Activated effector memory CD4-positive, alpha-beta T cell treated with Interleukin-2 at 50 U/mL for 16 hours (primary cell): ENCODE measurements at places on chromosomes 1 and 21.
A peak's percentile ranks its signal among the peaks of the same experiment; 100 is the strongest.

- DNase-seq: no peak
These were observed 38.6 kb upstream of the ADAMTS1 start for GRCh38 chr21:26883768-26884167.

DNA sequence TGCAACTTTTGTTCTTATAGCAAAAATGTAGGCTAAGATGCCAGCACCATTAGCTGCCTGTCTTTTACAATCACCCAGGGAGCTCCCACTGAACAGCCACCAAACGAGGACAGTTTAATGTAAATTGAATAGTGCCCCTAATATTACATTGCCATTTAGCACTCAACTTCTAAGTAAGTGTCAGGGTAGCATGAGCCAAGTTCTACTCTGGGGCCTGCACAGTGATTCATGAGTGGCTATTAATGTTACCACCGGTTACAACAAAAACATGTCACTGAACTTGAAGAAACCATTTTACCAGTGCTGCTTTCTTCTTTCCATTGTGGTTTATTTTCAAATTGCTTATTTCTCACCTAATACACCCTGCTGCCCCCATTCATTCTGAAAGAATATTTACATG is 295.6 kb upstream of the RRP15 start:
- DNase-seq: no peak

DNA sequence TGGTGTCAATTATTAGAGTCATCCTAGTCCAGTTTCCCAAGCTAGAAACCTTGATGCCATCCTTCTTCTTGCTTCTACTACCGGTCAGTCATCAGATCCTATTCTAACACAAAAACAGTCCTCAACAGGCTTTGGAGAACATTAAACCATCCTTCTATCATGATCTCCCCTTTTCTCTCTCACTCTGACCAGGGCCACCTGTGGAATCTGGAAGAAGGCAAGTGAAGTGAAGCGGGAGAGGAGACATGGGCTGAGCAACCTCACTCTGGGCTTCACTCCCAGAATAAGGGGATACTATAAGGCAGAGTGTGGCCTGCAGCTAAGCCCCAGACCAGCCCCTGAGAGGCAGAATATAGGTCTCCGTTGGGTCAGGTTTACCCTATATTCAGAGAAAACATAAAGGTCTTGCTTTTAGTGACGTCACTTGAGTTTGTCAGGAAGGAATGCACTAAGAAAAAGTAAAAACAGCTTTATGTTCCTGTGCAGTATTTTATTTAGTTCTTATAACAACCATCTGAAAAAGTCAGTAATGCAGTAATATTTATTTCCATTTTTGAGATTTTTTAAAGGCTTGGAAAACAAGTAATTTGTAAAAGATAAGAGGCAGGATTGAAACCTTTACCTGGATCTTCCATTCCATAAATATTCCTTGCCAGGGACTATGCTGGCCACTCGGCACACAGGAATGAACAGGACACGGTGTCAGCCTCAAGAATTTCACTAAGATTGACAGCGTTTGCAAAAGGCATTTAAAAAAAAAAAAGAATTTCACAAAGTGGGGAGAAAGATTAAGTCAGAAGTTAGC is 61.3 kb downstream of the NFASC start:
- no peak for DNase-seq

- DNase-seq: no peak
These were observed 16.2 kb upstream of the TSNAX start for GRCh38 chr1:231512147-231512698.

- DNase-seq: no peak
These were observed 44.6 kb downstream of the NIBAN1 start for GRCh38 chr1:184929711-184930202.

GRCh38 chr1:227944931-227945890 is 2.5 kb downstream of the WNT9A start:
- DNase-seq: no peak

GRCh38 chr1:161287482-161288054 is 22.2 kb downstream of the MPZ start:
- DNase-seq: no peak

DNA sequence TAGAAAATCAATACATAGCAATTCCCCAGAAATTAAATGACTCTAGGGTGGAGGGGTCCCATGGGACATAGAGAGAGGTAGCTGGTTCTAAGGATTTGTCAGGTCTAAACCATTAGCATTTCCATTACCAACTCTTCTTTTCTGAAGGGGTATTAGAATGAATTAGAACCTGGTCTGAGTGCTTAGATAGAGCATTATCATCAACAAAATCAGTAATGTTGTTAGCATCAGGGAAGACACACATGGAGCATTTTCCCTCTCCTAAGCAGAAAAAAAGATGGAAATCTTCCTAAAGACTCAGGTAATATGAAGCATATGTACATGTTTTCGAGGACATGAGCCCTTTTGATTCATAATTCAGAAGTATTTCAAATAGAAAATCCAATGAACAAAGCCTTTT is 984.4 kb upstream of the NCAM2 start:
- no peak for DNase-seq

DNA sequence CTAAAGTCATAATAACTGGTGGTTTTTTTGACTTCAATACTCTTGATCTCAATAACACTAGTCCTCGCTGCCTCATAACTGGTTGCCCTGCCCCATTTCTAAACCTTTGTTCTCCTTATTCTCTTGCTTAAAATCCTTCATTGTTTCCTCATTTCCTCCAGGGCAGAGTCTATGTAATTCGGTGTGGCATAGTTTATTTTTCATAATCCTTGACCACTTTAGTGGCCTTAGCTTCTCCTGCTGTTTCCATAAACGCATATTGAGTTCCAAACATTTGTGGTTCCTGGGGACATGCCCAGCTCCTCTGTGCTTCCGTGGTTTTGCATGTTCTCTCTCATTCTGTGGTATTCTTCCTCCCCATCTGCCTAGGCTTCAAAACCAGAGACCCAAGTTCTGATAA is 19.0 kb upstream of the TLCD4 start:
- no peak for DNase-seq

DNA sequence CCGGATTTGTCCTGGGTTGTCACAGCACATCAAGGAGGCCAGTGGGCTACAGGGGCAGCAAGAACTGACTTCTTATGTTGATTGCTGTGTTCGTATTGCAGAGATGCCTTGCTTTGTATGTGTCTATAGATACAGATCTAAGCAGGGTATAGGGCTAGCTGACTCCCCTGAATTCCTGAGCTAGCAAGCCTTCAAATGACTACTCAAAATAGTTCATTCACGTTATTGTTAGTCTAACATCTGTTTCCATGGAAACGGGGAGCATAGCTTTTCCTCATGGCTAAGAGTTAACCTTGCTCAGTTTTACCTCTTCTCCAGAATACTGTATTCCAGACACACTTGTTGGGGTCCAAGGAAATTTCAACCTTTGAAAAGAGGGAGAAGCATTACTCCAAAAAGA is 24.1 kb downstream of the TRIM45 start:
- no peak for DNase-seq

- DNase-seq: no peak
These were observed 3.2 kb upstream of the IBA57 start for GRCh38 chr1:228162286-228163006.

DNA sequence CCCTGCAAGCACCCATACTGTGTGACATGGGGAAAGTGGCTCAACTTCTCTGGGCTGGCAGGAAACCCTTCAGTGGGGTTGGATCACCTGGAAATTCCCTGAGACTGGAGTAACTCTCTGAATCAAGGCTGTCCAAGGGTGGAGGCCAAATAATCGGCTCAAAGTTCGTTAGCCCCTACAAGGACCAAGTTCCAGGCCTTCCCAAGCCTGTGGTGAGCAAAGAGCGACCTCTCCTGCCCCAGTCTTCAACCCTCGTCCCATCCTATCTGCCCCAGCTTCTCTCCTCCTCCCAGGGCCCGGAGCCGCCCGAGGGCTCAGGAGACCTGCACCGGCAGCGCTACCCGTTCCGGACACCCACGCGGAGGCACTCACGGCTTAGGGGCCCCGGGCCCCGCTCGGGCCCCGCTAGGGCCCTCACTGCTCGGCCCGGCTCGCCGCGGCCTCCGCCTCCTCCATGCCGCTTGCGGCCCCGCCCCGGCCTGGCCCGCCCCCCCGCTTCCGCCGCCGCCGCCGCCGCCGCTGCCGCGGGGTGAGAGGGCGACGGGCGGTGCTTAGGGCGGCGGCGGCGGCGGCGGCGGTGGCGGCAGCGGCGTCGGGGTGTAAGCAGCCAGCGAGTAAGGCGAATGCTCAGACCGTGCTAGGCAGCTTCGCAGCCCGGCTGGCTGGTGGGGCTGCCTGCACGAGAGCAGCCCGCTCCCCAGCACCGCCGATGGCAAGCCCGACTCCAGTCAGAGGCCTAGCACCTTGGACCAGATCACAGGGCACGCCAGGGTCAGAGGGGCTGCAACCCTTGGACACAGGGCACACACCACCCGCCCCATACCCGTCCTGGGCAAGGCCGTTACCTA is at the start of gene POMGNT1:
TSS of gene POMGNT1 (minus strand) at position 471 of the 848 bp plus-strand sequence. CDS start 613 bp downstream, outside the sequence.
- peak; percentile 76 for DNase-seq

DNA sequence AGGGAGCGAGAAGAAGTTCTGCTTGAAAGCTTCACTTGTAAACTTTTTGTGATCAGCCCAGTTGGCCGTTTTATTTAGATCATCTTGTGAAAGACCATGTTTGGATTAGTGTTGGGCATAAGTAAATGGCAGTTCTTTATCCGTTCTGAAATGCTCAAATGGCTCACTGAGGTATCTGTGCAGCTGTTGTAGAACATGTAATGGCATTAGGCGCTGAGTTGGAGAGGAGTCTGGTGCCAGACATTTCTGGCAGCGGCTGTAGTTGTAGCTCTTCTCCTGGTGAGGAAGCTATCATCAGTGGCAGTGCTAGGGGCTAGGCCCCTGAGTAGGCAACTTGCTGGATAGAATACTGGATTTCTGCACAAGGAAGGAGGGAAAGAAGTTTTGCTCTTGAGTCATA is 321.6 kb downstream of the LMO4 start:
- DNase-seq: no peak

DNA sequence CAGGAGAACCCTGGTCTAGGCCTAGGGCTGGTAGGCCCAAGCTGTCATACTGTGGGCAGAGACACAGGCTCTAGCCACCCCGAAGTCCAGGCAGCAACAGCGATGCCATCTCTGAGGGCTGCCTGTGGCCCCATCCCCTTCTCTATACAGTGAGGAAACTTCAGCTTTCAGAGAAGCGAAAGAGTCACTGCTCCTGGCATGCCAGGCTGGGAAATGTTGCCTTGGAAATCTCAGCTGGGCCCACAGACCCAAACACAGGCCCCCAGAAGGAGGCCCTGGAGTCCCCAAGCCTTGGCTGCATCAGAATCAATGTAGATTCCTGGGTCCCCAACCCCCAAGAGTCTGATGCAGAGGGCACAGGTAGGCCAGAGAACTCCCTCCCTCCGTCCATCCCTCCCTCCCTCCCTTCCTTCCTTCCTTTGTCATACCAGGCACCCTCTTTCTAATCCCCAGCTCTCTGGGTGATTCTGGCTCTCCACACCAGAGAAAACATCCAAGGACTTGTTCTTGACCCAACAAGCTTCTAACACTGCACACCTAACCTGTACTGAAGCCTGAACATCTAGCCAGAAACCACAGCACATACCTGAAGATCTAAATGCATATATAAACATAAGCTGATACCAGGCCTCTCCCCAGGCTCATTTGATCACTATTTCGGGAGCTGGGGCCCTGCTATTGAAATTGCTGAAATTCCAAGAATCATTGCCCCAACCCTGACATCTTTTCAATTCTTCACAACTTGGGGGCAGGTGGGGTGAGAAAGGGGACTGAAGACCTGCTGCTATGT is 143.2 kb upstream of the EDN2 start:
- DNase-seq: no peak

- DNase-seq: no peak
These were observed 22.1 kb upstream of the TBX15 start for GRCh38 chr1:119010201-119010600.

GRCh38 chr1:8285103-8285502 is 32.8 kb upstream of the SLC45A1 start:
- no peak for DNase-seq

DNA sequence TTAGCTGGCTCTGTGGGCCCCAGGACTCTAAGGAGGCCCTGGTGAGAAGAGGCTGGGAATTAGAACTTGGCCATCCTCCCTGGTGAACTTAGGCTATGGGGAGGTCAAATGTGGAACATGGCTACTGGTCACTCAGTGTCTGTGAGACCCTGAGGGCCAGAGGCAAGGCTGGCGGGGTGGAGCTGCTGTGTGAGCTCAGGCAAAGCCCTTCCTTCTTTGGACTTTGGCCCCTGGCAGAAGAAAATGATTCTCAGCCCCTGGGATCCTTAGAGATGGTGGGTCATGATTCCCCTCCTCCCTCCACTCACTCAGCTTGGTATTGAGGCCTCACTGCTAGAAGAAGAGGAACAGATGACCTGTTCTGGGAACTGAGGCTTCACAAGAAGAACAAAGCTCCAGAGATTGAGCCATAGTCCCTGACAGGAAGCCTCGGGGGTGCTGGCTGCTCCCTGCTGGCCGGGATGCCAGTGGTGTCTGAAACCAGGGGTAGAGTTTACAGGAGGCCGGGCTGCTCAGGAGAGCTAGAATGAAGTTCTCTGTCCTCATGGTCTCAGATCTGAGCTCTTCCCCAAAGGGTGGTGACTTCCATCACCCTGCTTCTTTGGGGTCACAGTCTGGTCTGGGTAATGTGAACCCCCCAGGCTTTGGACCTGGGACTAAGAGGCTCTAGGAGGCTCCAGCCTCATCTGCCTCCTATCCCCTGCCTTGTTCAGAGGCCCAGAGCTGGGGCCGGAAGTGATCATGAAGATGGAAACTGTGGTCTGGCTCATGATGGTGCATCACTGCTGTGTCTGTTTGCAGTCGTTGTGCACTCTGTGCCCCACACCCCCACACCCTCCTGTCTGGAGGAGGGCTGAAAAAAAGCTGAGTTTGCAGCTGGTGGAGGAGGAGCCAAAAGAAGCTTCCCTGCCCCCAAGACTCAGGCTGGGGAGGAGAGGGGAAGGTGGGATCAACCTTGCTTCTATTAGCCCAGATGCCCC is 905 bp downstream of the BTBD19 start:
- peak; percentile 81 for DNase-seq

DNA sequence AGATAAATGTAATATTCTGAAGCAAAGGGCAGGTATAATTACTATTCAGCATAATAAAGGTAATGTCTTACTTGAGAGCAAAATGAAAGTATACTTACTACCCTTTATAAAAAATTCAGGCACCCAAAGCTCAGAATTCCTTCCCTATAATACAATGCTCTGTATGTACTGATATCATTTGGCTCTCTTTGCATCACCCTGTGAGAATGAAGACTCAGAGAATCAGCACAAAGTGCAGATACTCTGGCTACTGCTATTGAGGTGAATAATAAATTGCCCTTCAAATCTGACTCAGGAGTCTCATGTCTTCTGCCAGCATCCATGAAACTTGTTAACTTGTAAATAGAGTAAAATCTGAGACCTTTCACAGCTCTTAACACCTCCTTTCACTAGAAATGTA is 108.5 kb upstream of the KCTD3 start:
- no peak for DNase-seq

GRCh38 chr1:223244366-223245103 is 101.5 kb upstream of the TLR5 start:
- no peak for DNase-seq

DNA sequence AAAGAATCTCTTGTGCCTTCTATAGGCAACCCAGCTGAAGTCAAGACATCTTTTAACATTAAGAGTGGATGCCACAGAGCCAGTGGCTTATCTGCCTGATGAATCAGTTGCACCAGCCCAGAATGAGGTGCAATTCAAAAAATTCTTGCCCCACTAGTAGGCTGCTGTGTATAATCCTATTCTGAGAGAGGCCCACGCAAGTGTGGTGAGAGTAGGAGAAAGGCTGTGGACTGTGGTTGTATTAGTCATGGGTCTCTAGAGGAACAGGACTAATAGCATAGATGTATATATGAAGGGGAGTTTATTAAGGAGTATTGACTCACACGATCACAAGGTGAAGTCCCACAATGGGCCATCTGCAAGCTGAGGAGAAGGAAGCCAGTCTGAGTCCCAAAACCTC is 216.4 kb downstream of the LTN1 start:
- no peak for DNase-seq

GRCh38 chr1:152110860-152111514 is 4.3 kb downstream of the TCHH start:
- DNase-seq: no peak
